WTC11 (cell line): ENCODE measurements at places on chromosomes 7 and 10. TPM values are rescaled to one million over a fixed set of nuclear protein-coding genes. Genes with fewer than 3 reads are reported as not detected.

DNA sequence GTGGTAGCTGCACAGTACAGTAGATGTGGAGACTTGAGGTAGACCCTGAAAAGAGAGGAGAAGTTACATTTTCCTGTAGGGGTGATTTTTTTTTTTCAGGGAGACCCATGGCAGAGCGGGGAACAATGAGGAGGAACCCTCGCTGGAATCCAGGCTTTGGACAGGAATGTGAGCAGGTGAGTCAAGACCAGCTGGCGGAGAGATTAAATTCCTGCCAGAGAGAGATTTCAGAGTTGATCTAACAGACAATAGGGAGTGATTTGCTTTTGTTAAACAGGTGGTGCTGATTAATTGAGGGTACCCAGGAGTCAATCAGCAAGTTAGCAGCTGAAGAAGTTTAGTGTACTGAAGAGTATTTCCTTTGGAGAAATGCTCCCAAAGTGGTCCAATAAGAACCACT, 41.6 kb upstream of the MINDY3 start:
- no peak for DNase-seq

- DNase-seq: no peak
These were observed 1.9 kb upstream of the STX1A start for GRCh38 chr7:73721377-73721817.

GRCh38 chr7:27199849-27200760, at the start of gene HOXA13:
HOXA13 (minus strand) TSS chr7:27200091; CDS start chr7:27200077, 14 bp downstream.
- DNase-seq: no peak

Gene ZNF736
- total RNA-seq: 0.02 to 0.07 TPM (median 0.02 TPM) in 3 replicates

DNA sequence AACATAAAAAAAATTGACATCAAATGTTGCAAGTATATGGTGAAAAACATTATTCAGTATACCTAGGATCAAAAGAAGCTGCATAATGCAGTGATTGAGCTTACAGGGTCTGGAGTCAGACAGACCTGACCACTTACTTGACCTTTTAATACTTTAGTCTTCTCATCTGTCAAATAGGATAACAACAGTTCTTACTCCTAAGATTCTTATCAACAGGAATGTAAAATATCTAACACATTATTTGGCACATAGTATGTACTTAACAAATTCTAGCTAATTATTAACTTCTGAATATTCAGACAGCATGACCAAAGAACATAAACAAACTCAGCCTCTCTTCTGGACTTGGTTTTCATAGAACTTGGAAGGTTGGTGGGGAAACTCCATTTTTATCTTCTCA, 45.6 kb upstream of the PIP4K2A start:
- DNase-seq: no peak

Gene GPC2
- 52.1 to 63.9 TPM (median 63.0 TPM) in 3 replicates for total RNA-seq

Gene GRIFIN
- not detected in 3 replicates for total RNA-seq

DNA sequence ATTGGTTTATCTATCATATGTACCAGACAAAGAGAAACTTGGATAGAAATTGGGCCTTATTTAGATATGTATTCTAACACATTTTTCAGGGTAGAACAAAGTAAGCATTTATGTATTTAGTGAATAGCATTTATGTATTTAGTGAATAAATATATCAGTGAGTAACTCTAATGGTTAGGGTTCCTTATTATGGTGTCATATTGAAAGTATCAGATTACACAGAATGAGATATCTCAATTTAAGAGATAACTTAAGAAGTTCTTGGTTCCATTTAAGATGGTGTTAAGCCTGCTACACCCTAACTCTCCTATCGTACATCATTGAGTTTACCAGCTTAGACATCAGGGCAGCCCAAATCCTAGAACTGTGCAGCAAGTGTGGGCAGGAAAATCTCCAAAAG, 35.9 kb upstream of the DMTF1 start:
- no peak for DNase-seq

Gene MSMB
- total RNA-seq: not detected in 3 replicates

- no peak for DNase-seq
These were observed 64.2 kb upstream of the COL1A2 start for GRCh38 chr7:94330269-94331020.

Gene SLC4A2
- total RNA-seq: 131 to 164 TPM (median 131 TPM) in 3 replicates

Gene SPDYE6
- total RNA-seq: not detected in 3 replicates

DNA sequence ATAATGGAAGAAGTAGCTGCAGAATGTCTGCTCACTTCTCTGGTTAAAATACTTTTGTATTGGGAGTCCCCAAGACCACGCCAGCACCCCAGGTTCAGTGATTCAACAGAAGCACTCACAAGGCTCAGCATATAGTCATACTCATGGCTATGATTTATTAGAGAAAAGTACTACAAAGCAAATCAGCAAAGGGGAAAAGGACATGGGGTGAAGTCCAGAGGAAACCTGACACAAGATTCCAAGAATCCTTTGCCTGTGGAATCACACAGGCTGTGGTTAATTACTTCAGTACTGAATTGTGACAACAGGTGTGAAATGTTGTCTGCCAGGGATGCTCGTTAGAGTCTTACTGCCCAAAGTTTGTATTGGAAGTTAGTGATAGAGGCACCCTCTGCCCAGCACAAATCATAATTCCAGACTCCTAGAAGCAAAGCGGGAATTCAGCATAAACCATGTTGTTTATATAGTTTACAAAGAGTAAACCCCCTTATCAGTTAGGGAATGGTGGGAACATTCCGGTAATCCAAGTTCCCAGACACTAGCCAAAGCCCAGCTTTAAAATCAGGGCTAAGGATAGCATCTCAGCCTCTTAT, 79.4 kb downstream of the HYCC1 start:
- DNase-seq: no peak

DNA sequence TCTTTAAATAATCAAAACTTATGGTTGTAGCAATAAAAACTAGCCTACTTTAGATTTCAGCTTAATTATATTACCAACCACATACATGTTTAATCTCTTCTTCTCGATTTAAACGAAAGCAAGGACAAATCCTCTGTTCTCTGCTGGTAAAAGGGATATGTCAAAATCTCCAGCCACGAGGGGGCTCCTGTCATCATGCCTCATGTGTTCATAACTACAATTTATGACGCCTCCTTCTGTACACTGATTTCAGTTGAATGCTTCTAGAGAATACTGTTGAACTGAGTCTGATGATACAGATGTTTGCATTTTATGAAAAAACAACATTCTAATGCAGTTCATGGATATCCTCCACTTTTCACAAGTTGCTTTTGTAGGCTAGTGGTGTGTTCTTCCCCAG, 220.0 kb upstream of the DPP6 start:
- DNase-seq: no peak

Gene TMEM273
- total RNA-seq: 0.09 to 0.39 TPM (median 0.27 TPM) in 3 replicates

- no peak for DNase-seq
These were observed 9.2 kb downstream of the CDHR3 start for GRCh38 chr7:105972276-105972675.

GRCh38 chr7:3215624-3216585, 85.1 kb upstream of the SDK1 start:
- DNase-seq: no peak

Gene TAS2R5
- 0.90 to 1.8 TPM (median 1.4 TPM) in 3 replicates for total RNA-seq

- DNase-seq: no peak
These were observed 42.8 kb downstream of the AKR1C8 start for GRCh38 chr10:5142199-5142598.

Gene DIP2C
- total RNA-seq: 10.9 to 11.0 TPM (median 11.0 TPM) in 3 replicates

Gene NKX1-2
- 30.8 to 57.7 TPM (median 31.0 TPM) in 3 replicates for total RNA-seq

Gene SPDYE11
- not detected in 3 replicates for total RNA-seq

DNA sequence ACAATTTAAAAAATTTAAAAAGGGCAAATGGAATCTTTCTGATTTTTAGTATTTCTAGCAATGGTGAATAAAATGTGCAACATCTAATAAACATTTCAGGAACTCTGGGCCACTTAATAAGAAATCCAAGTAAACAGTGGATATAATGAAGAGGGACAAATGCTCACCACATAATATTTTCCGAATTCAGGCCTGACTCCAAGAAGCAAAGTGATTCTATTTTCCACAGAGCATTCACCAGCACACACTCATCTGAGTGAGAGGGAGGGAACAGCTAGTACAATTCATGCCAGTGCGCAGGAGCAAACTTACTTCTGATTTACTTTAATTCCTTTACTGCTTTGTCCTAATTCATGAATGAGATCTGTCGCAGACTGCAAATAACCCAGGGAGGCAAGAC, 10.1 kb downstream of the NPVF start:
- no peak for DNase-seq

Gene AGK
- 32.2 to 43.0 TPM (median 37.4 TPM) in 3 replicates for total RNA-seq

DNA sequence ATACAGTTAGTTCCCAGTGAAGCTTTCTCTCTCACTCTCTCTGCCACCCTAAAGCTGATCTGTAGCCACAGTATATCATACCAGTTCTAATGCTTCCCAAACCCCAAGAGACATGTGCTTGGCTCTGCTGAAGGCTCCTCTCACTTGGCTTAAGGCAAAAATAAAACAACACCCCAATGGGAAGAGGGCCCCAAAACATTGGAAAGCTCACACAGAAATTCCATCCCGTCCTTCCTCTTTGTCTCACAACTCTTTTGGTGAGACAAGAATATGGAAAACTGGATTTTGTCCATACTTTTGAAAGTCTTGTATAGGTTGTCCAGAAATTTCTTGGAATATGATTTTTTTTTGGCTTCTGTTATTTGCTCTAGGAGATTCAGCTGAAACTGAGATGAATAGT, 56.1 kb upstream of the WNT16 start:
- DNase-seq: no peak
